Stimulated activated CD8-positive, alpha-beta memory T cell treated with anti-CD3 and anti-CD28 coated beads, Interleukin-12 subunit alpha, Interleukin-12 subunit beta, amount 100 ng/mL, for 1 hour (primary cell): ENCODE measurements at places on chromosomes 4 and X.

- DNase-seq: no peak
These were observed 157.8 kb downstream of the RELL1 start for GRCh38 chr4:37528166-37528885.

- no peak for DNase-seq
These were observed 102.7 kb downstream of the SH3BGRL start for GRCh38 chrX:81304563-81304962.

DNA sequence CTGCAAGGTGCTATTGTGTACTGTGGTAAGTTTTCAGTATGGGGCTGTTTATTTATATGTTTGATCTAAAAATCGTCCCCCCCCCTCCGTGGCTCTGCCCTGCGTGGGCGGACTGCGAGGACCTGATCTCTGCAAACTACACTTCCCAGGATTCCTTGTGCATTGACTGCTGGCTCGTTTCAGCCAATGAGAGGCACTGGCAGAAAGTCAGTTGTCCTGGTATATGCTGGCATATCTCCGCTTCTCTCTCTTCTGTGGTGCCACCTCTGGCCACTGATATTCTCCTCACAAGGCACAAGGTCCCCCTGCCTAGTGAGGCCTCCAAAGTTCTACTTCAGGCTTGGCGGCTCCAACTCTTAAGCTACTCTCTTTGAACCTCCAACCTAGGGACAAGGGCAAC is 168.8 kb upstream of the ZFP42 start:
- DNase-seq: no peak

DNA sequence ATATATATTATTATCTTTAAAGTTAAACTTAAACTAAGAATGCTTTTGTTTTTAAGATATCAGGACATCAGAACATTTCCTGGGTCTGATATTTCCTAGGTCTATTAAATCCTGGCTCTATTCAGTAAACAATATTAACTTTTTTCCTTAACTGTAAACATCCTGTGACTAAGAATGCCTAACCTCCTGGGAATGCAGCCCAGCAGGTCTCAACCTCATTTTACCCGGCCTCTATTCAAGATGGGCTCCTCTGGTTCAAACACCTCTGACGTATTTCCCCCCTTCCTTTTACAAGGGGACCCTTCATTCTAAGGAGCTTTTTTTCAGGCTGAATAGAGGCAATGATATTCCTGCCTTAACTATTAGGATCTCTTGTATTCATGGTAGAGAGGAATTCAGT is 35.8 kb upstream of the DYNLT3 start:
- no peak for DNase-seq

DNA sequence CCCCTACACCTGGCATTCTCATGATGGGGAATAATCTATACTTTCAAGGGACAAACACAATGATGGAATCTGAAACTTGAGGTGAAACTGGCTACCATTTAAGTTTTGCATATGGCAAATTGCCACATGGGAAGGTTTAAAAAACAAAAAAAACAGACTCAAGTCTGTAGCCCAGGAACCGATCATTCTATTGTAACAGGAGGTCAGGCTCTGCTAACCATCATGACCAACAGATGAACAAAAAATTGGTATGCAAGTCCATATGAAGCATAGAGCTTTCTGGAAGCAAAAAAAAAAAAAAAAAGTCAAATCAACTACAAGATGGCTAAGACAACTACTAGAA is 594.3 kb upstream of the DIPK2B start:
- DNase-seq: no peak

GRCh38 chrX:103540145-103540544 is 20.9 kb upstream of the RAB40A start:
- DNase-seq: no peak

- DNase-seq: no peak
These were observed 285.5 kb downstream of the PDGFC start for GRCh38 chr4:156686120-156686519.

GRCh38 chr4:52979821-52980590 is 117.9 kb downstream of the RASL11B start:
- DNase-seq: no peak

DNA sequence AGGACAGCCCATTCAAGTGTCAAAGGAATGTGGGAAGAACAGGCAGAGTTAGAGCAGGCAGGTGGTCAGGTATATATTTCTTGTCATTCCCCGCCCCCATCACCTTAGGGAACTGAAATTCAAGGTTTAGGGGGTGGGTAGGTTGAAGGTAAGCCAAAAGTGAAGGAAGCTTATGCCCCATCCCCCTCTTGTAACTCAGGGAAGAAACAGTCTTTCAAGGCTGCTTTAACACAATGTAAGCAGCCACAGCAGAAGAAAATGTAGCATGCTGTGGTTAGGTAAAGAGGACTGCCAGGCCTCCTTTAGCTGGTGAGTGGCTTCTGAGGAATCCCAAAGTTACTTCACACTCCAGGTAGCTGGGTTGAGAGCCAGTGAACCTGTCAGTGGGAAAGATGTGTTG is 122.3 kb downstream of the RS1 start:
- DNase-seq: no peak

DNA sequence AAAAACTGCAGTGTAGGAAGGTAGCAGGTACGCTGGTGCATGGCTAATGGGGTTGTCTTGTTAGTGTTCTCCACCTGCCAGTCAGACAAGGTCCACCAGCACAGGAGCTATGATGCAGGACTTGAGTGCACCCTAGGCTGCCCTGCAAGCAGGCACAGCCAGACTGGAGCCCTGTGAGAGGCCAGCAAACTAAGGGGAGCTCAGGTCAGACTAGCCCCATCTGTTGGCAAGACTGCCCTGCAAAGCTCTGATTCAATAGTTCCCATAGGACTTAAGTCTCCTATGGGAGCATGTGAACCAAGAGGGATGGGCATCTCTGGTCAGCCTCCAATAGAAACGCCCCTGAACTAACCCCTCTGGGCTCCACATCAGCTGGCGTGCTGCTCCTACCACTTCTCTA is 1307.3 kb downstream of the C4orf33 start:
- no peak for DNase-seq

- DNase-seq: no peak
These were observed 24.6 kb upstream of the PDLIM3 start for GRCh38 chr4:185559915-185560281.

DNA sequence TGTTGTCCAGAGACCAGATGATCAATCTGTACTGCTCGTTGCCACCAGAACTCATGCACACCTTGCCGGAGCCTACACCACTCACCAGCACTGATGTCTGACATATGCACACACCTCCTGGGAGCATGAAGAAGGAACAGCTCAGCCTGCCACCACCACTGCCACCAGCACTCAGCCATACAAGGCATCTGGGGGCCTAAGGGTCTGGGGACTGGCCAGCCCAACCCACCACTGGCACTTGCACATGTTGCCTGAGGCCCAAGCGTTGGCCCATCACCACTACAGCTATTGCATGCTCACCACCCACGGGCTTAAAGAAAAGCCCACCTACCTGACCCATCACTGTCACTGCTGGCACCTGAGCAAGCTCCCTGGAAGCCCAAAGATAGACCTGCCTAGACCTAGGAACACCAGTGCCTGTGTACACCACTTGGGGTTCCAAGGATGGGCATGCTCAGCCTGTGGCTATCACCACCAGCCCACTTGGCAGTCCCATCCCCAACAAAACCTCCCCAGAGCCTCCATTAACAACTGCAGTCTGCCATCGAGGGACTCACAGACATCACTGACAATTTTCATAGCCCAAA is 174.3 kb upstream of the GRID2 start:
- no peak for DNase-seq

- no peak for DNase-seq
These were observed 661.5 kb upstream of the EPHA5 start for GRCh38 chr4:66331761-66332160.

DNA sequence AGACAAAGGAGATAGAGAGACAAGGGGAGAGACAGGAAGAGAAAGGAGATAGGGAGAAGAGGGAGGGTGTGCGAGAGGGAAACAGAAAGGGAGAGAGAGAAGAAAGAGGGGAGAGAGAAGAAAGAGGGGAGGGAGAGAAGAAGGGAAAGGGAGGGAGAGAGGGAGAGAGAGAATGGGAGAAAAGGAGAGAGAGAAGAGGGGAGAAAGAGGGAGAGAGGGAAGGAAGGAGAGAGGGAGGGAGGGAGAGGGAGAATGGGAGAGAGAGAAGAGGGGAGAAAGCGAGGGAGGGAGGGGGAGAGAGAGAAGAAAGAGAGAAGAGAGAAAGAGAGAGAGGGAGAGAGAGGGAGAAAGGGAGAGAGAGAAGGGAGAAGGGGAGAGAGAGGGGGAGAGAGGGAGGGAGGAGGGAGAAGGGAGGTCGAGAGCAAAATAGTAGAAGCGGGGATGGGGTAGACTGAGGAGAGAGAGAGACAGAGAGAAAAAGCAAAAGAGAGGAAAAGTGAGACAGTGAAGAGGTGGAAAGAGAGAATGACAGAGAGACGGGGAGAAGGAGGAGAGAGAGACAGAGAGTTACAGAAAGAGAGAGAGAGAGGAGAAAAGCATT is 218.2 kb downstream of the DHRSX start:
- DNase-seq: no peak

- DNase-seq: no peak
These were observed 5.9 kb downstream of the TLR7 start for GRCh38 chrX:12872741-12873140.

DNA sequence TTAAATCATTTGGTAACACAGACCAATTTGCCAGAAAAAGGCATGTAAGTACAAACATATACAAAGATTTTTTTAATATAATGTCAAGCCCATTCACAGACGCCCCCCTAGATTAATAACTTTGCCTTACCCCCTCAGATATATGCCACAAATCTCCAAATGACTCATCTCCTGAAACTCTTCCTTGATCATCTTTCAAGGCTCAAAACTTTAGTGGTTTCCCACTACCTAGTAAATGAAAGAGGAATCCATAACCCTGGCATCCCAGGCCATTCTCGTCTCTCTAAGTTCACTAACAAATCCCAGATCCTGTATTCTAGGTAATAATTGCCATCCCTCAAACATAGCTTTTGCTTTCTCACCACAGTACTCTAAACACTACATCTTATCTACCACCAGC is 61.9 kb downstream of the PRSS12 start:
- no peak for DNase-seq

- no peak for DNase-seq
These were observed 237.6 kb upstream of the HAND2 start for GRCh38 chr4:173767650-173768049.

- DNase-seq: no peak
These were observed 118.5 kb upstream of the OTUD4 start for GRCh38 chr4:145298885-145299284.

DNA sequence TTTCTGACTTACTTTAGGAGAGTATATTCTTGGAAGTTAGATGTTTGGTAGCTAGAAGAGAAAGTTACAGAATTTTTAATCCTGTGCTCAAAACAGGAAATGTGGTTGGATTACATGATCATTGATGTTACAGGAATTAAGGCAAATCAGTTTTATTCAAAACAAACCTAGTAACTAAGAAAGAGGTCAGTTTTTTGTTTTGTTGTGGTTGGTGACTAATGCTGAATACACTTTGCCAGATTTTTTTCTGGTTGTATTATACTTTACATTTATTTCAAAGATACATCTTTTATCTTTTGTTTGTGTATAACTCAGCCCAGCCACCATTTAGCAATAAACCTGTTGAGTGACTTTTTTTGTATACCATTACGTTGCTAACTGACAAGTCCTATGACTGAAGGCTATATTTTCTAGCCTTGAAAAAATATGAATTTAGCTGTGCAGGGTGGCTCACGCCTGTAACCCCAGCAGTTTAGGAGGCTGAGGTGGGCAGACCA is 116.7 kb downstream of the KLHL8 start:
- DNase-seq: no peak

- no peak for DNase-seq
These were observed 230.8 kb downstream of the SHOX start for GRCh38 chrX:861340-861890.

DNA sequence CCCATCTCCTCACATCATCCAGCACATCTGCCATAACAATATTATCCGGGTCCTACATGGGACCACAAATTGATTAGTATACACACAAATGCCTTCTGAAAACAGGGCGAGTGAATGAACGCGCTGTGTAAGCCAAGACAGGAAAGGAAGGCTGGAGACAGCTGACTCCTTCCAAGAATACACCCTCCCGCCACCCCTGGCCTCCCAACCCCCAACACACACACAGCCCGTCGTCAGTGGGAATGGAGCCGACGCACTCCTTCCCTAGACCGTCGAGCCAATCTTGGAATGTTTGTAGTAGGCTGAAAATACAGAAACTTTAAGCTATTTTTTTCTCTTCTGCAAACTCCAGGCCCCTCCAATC is 319 bp upstream of the MAGEH1 start:
- no peak for DNase-seq

DNA sequence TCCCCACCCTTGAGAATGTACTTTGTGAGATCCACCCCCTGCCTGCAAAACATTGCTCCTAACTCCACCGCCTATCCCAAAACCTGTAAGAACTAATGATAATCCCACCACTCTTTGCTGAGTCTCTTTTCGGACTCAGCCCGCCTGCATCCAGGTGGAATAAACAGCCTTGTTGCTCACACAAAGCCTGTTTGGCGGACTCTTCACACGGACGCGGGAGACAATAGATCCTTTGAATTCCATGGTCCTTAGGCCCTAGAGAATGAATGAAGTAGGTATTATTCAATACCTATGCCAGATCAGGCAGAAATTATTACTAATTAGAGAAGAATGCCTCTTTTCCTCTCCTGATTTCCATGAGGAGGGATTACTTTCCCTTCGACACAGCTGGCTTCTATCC is 101.0 kb downstream of the GPAT3 start:
- no peak for DNase-seq

DNA sequence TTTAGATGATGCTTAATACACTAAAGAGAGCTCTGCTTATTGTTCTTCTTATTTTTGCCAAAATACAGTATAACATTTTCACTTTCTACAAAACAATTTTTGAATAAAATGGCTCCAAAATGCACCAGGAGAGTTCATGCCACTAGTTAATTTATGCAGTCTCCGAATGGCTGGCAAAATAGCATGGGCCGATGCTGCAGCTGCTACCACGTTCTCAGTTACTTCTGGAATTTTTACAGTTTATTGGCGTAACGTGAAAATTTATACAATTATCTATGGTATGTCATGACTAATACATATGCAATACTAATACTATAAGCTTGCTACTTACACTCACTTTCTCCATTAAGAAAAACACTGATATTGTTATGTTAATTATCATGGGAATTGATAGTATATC is 16.5 kb downstream of the KLHL13 start:
- DNase-seq: no peak

DNA sequence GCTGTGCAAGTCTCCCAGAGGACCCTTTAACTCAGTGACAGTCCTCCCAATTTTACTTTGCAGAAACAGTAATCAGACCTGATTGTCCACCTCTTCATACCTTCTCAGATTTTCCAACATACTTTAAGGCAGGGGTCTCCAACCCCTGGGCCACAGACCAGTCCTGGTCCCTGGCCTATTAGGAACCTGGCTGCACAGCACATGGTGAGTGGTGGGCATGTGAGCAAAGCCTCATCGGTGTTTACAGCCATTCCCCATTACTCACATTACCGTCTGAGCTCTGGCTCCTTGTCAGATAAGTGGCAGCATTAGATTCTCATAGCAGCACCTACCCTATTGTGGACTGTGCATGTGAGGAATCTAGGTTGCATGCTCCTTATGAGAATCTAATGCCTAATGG is 74.3 kb downstream of the TECRL start:
- no peak for DNase-seq

GRCh38 chr4:100984901-100985300 is 362.4 kb downstream of the PPP3CA start:
- DNase-seq: no peak

- DNase-seq: no peak
These were observed 24.0 kb downstream of the RCHY1 start for GRCh38 chr4:75490155-75490554.

GRCh38 chr4:11730545-11730944 is 301.9 kb upstream of the HS3ST1 start:
- no peak for DNase-seq
